ENCODE measurements at places on chromosomes 2 and 18.

- no peak for DNase-seq
Observed at GRCh38 chr2:167750675-167751074, 496.7 kb downstream of the STK39 start.

- no peak for DNase-seq
Observed at GRCh38 chr18:28594034-28594433, 417.1 kb upstream of the CDH2 start.

GRCh38 chr2:84741182-84741822 lies 139.6 kb downstream of the TRABD2A start:
- DNase-seq = no peak

DNA sequence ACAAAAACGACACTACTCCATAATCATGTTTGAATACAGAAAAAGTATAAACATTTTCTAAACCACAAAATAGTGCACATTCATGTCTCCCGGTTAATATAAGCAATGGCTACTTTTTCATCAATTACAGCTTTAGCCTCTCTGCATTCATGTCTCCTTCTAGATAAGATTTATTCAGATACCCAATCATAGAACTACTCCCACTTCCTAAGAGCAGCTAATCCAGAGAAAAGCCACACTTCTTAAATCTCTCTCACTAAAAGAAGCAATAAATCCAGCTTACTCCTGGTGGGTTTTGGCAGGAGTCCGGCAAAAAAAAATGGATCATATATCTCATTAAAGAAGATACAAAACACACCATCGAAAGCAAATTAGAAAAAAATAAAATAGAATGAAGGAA lies 20.1 kb downstream of the DSEL start:
- no peak for DNase-seq

DNA sequence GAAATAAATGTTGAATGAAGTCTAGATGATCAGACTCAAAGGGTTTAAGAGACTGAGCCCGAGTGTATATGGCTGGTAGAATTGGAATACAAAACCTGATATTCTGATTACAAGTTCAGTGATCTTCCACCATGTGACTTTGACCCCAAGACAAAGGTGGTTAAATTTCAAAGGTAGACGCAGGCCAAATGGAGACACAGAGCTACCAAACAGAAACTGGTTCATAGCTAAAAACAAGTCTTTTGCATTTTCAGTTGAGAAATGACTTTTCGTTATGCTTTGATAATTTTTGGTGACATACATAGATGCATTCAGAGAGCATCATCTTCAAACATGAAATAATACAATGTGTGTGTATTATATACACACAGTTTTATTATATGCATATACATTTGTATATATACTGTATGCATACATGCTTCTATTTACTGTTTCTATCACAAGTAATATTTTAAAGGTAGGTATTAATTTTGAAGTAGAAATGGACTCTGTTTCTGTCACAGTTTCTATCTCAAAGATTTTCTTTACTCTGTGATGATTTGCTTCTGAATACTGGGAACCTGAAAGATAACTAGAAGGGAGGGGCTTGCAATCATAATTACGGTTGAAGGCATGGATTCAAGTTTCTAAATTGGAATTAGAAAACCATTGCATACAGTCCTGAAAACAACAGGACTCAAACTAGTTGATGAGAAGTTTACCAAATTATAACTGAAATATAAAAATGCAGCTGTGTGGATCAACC lies 142.3 kb downstream of the ABCA12 start:
- DNase-seq = no peak

- no peak for DNase-seq
Observed at GRCh38 chr18:7812431-7813063, 245.4 kb downstream of the PTPRM start.

DNA sequence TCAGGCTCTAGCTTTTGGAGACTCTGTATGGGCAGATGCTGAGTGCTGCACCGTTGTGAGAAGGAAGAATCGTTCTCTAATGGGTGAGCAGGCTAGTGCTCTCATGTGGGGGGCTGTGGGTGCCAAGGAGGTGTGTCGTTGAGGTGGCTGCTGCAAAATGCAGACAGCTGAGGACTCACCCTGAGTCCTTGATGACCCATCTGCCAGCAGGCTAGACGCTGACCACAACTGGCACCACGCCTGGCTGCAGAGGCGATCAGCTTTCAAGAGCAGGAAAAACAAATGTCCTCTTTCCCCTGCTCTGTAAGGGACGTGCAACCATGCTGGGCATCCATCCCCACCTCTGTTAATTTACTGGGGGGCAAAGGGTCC lies 48.2 kb downstream of the HAUS1 start:
- DNase-seq = peak; percentile 87

DNA sequence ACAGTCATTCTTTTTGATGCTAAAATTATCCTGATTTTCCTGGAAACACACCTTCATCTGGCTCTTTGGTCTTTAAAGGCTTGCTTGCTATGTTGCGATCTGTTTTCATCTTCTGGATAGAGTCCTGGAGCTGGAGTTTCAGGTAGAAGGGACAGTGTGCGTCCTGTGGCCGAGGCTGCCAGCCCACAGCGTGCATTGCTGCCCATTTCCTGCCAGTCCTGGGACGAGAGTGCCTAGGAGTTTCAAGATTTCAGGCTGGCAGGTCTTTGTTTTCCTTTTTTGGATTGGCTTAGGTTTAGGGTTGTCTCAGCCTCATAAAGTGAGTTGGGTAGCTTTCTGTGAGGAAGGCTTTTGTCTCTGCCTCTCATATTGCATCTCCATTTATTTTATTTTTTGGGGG lies 14.5 kb downstream of the DGKD start:
- DNase-seq = no peak

DNA sequence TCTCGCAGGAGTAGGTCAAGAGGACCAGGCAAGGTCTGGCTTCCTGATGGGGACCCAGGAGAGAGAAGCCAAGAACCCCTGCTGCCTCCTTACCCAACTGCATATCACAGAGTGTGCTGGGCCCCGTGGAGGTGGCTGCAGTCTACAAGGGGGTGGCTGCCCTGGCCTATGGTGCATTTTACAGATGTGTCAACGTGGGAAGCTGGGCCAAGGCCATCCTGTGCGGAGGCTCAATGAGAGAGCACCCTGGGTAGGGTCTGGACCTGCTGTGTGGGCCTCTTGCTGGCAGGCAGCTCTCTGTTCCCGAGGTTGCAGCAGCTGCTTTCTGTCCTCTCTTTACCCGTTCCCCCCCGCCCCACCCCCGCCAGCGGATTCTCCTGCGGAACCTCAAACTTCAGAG lies 61.4 kb downstream of the GBX2 start:
- DNase-seq = no peak

DNA sequence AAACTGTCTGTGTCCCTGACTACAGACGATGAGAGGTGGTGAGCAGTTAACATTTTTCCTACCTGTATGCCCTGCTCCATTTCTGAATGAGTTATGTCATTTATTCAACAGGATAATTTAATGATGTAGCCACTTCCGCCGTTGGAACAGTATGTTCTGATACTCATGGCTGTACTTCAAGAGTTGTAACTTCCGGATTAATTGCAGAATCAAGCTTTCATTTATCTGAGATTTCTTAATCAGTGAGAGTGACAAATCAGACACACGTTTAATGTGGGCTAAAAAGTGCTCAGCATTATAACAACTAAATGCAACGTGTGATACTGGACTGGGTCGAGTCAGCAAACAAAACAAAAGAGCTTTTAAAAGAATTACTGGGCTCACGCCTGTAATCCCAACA lies 107.7 kb downstream of the KCTD1 start:
- DNase-seq = no peak

- DNase-seq = no peak
Observed at GRCh38 chr2:240297256-240298116, 138.0 kb upstream of the GPC1 start.

DNA sequence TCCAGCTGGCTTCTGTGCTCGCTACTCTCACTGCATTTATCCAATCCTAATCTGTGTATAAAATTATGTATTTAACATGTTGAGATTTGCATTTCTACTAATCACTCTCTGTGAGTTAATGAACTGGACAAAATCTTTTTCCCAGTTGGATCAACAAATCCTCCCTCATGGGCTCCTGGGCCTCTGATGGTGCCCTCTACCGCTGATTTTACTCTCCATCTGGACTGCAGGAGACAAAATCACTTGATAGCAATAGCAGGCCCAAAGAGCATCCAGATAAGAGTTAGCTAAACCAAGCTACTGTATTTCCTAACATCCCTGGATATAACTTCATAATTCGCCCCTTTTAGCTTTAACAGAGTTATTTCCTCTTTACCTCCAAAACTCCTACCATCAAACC lies 14.4 kb downstream of the REG3G start:
- DNase-seq = no peak

- no peak for DNase-seq
Observed at GRCh38 chr2:30949435-30949834, 142.2 kb upstream of the CAPN13 start.

DNA sequence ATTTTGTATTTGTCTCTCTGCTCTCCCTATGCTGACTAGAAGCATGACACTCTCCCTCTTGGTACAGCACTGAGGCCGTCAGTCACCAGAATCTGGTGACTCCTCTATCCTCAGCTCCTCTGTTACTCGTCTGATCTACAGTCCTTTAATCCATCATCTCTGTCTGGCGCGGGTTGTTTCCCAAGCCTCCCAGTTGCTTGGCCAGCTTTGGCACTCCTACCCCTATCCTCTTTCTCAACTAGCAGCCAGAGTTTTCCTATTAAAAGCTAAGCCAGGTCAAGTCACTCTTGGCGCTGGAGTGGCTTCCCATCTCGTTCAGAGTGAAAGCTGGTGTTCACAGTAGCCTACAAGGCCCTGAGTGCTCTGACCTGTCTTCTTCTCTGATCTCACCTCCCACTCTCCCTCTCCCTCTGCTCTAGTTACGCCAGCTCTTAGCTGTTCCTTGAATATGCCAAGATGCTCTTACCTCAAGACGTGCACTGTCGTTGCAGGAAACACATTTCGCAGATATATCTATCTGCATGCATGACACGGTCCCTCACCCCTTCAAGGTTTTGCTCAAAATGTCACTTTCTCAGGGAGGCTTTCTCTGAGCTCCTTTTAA lies 41.8 kb upstream of the PSME4 start:
- no peak for DNase-seq

- DNase-seq = no peak
Observed at GRCh38 chr2:230934231-230935129, 9.4 kb upstream of the GPR55 start.

GRCh38 chr2:60677356-60677755 lies 78.7 kb upstream of the PAPOLG start:
- DNase-seq = no peak

- DNase-seq = no peak
Observed at GRCh38 chr18:67525328-67526099, 9.0 kb upstream of the DSEL start.

DNA sequence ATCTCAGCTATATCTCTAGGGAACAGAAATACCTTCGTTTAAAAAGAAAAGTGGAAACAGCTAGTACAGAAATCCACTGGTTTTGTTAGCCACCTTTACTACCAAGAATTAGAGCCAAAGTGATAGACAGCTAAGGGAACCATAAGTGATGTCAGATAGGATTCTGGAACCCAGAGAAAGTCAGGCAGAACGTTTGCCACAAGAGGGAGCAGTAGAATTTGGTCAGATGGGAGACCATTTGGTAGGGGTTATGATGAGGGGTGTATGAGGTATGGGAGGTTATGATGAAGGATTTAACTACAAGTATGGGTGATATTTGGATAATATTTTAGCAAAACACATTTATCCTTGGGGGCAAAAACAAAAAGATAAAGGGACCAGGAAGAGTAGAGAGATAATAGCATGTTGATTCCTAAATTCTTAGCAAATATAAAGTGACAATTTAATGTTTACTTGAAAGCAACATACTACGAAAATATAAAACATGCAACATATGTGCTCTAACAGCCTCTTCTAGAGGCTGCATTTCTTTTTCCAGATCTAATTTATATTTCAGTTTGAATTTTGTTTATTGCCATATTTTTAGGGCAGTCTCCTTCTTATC lies 3.3 kb downstream of the SLC8A1 start:
- DNase-seq = peak; percentile 34

DNA sequence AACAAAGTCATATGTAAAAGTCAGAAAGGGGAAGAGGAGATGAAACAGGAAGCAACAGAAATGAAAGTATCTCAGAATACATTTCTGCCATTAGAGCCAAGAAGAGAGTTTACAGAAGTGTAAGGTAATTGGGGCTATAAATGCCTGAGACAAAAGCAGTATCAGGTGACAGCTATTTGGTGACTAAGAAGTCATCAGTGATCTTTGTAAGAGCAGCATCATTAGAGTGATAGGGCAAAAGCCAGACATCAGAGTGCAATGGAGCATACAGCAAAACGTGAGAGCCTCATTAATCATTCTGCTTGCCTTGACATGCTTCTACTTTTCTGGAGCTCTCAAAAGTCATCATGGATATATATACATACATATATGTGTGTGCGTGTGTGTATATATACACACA lies 804.7 kb upstream of the PIK3C3 start:
- no peak for DNase-seq

DNA sequence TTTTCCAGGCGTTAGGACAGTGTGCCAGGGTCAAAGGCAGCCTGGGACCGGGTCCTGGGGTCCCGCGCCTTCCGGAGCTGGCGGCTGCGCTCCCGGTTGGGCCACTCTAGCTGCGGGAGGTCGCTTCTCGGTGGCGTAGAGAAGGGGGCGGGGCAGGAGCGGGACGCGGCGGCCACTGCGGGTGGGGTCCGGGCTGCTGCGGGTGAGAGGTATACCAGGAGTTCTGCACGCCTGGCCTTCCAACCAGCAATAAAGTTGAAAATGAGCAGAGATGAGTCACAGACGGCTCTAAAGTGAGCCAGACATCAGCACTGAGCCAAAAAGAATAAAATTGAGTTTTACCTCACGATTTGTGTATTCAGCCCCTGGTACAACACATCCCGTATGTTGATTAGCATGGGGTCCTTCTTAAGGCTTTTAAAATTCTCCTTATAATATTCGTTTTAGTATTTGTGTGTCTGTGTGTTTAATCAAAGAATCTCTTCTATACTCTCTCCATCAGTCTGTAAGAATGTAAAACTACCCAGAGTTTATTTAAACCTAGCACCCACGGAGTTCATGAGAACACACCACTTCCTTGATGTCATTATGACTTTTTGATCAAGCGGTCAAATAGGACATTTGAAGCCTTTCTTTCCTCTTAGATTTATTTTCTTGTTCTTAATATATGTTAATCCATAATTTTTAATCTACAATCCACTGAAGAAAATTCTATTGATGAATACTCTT lies at the start of gene C1GALT1C1L:
Gene C1GALT1C1L, minus strand, starts transcription at position 108 of the 729 bp plus-strand sequence. Its CDS starts 107 bp downstream, at position 1.
- no peak for DNase-seq

DNA sequence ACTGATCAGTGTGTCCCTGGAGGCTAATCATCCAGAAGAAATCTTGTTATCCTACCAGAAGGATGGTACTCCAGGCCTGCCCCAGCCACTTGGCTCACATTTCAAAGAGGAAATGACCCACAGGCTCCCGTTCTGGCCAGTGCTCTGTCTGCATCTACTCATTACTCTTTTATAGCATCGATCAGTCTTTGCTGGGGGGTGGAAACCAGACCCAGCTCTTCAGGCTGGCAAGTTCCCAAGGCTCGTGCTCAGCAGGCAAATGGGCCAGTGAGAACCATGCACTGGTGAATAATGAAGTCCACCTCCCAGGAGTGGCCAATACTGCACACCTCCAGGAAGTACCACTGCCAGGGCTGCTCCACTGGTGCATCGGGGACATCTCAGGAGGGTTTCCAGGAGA lies 38.8 kb downstream of the DNER start:
- peak; percentile 45 for DNase-seq

All from NCI-H1092 (cell line).